RWPE2 (cell line): ENCODE measurements at places on chromosomes 6 and 20.

DNA sequence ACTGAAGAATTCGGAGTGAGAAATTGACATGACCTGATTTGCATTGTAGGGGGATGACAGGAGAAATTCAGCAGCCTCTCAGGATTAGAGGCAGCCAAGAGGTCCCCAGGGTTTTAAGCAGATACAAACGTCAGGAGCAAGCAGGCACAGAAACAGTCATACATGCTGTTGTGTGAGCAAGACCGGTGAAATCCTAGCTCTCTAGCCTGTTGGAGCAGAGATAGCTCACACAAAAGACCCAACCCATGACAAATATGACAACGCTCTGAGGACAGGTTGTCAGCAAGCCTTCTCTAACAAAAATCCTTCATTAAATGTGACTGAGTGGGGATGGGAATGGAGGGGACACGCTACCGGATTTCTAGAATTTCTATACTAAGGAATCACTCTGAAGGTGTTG, 23.0 kb upstream of the AKAP12 start:
- no peak overlapping the region for H3K27ac ChIP-seq
- no peak for DNase-seq
- H3K4me1 ChIP-seq = no peaks in the 10 kb centered on the region
- no peaks in the 10 kb centered on the region for H3K36me3 ChIP-seq

DNA sequence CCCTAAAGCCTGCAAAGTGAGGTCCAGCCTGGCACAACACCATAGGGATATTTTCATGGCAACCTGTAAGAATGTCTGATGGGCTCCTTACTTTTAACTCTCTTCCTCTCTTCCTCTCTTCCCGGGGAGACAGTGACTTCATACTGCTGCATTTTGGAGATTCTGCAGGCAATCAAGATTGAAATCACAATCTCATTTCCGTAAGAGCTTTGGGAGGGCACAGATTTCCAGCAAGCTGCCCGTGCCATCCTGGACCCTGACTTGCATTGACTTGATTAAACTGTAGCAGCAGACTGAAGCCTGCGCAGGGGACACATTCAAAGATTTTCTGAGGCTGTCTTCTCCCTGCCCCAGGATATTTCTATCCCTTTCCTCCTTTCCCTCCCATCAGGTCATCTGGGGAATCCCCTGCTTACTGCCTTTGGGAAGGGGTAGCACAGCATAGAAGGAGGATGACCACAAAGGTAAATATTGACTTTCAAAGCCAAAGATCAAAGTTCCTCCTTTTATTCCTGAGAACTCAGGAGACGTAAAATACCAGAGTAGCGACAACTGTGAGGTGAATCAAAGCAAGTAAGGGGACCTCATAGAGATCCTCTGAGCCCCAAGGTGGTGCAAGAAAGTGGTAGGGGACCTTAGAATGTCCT, 504.0 kb upstream of the ARID1B start:
- H3K4me3 ChIP-seq = no peak overlapping the region
- no peaks in the 10 kb centered on the region for H3K27me3 ChIP-seq
- no peak for DNase-seq
- H3K36me3 ChIP-seq = no peaks in the 10 kb centered on the region
- H3K27ac ChIP-seq = no peak overlapping the region

DNA sequence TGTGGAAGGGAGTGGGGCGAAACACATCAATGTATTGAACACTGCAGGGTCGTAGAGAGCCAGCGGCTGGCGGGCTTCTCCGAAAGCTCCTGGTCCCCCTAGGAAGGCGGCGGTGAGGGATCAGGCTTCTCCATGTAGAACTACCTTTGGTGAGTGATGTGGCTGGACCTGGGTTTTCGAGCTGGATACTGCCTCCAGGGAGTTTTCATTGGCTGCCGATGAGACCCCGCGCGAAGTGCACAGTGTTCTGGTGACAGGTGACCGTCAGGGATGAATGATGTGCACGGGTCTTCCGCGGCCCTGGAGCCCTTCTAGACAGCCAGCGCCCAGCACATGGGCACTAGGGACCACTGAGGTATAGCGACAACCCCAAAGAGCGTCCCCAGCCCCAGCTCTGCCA, 16.4 kb downstream of the ABT1 start:
- no peak overlapping the region for H3K27ac ChIP-seq
- H3K4me3 ChIP-seq = no peak overlapping the region
- H3K27me3 ChIP-seq = no peaks in the 10 kb centered on the region
- DNase-seq = no peak

GRCh38 chr6:142732790-142733189, 212.2 kb downstream of the HIVEP2 start:
- H3K4me3 ChIP-seq = no peak overlapping the region
- peaks cover 20% of the 10 kb centered on the region for H3K4me1 ChIP-seq
- no peaks in the 10 kb centered on the region for H3K27me3 ChIP-seq
- no peaks in the 10 kb centered on the region for H3K36me3 ChIP-seq
- no peak for DNase-seq

DNA sequence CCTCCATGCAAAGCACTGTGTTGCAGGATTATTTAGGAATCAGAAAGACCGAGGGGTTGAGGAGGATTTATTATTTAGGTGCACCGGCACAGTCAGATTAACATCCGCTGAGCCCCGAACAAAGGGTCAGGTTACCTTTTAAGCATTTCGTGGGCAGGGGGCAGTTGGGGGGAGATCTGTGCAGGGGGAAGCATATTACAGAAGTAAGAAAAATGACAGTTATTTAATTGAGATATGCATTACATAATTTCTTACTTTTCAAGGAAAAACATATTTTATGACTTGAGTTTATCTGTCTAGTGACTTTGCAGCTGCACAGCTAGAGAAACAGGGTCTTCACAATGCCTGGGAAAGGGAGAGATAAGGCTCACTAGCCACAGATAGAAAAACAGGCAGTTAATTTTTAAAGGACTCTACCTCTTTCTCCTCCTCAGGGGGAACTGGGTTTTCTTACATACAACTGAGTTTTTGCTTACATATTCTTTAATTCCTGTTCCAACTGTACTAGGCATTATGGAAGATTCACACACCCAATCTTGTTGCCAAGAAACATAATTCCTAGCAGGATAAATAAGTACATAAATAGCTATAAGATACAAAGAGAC, 1.7 kb upstream of the HINT3 start:
- peaks cover 23% of the 10 kb centered on the region for H3K4me1 ChIP-seq
- DNase-seq = no peak
- no peaks in the 10 kb centered on the region for H3K27me3 ChIP-seq
- no peaks in the 10 kb centered on the region for H3K36me3 ChIP-seq

DNA sequence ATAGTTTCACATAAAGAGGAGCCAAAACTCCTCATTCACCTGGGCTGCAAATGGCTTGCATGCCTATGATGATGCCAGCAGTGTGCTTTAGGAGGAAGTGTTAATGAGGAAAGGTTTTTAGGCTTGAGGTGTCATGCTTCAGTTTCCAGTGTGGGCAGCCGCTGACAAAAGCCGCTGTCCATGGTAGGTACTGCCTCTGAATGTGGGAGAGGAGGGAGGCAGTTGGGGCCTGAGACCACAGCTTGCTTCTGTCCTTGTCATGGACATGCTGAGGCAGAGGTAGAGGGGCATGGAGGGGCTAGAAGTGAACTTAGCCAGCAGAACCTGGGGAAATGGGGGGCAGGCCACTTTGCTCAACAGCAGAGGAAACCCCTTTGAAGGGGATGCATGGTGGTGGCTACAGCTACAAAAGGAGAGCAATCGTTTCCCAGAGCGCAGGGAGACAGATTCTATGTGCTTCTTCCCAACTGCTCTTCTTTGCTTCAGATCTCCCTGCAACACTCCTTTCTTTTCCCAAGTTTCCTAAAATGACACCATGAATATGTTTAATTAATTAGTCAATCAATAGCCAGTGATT, 372.1 kb upstream of the CNR1 start:
- no peaks in the 10 kb centered on the region for H3K4me1 ChIP-seq
- no peak overlapping the region for H3K4me3 ChIP-seq
- no peaks in the 10 kb centered on the region for H3K36me3 ChIP-seq
- no peak for DNase-seq

- H3K27ac ChIP-seq = peak overlapping the region; percentile 50
- no peaks in the 10 kb centered on the region for H3K27me3 ChIP-seq
- no peak overlapping the region for H3K4me3 ChIP-seq
- H3K4me1 ChIP-seq = peaks cover 23% of the 10 kb centered on the region
These were observed 274.0 kb downstream of the MAFB start for GRCh38 chr20:40414843-40415615.

- H3K36me3 ChIP-seq = no peaks in the 10 kb centered on the region
- H3K27me3 ChIP-seq = no peaks in the 10 kb centered on the region
- peaks cover 14% of the 10 kb centered on the region for H3K4me1 ChIP-seq
- DNase-seq = no peak
These were observed 41.5 kb downstream of the SH3BGRL2 start for GRCh38 chr6:79672631-79673111.

DNA sequence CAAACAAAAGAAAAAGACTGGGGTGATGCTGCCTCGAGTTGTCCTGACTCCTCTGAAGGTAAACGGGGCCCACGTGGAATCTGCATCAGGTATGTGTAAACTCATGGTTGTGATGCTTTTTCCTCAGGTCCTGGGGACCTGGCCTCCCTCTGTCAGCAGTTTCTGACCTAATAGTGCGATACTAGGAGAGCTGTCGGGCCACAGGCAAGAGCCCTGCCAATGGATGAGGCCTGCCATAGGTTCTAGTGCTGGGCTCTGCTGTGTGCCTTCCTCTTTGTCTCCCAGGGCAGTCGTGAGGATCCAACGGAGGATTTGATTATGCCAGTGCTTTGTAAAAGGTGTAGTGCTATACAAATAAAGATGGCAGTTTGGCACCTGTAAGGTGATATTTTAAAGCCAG, 71.2 kb downstream of the ASXL1 start:
- peaks cover 86% of the 10 kb centered on the region for H3K36me3 ChIP-seq
- H3K27ac ChIP-seq = no peak overlapping the region
- no peak overlapping the region for H3K4me3 ChIP-seq
- no peaks in the 10 kb centered on the region for H3K27me3 ChIP-seq
- no peaks in the 10 kb centered on the region for H3K4me1 ChIP-seq

DNA sequence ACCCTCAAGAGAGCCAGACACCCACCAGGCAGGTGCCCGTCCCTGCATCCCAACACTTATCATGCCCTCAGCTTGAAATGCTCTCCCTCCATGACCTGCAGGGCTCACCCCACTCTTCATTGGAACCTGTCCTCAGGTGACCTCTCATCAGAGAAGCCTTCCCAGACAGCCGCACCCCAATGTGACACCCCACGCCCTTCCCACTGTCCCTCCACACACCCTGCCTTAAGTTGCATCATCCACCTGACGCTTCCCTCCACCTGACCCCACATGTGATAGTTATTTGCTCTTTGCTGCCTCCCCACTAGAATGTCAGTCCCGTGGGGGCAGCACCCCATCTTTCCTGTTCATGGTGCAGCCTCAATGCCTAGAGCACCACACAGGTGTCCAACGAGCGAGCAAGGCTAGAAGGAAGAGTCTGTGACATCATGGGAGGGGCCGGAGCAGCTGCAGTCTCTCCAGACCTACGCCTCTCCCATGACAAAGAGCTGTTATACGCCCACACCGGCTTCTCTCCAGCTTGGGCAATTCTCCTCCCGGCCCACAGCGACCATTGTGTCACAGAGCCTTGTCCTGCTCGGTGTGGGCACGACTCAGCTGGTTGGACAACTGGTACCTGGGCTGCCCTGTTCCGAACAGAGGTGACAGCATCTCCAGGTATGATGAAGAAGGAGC, 58.2 kb downstream of the NFATC2 start:
- H3K36me3 ChIP-seq = no peaks in the 10 kb centered on the region
- H3K4me3 ChIP-seq = no peak overlapping the region
- peak; percentile 83 for DNase-seq
- H3K4me1 ChIP-seq = peaks cover 14% of the 10 kb centered on the region

DNA sequence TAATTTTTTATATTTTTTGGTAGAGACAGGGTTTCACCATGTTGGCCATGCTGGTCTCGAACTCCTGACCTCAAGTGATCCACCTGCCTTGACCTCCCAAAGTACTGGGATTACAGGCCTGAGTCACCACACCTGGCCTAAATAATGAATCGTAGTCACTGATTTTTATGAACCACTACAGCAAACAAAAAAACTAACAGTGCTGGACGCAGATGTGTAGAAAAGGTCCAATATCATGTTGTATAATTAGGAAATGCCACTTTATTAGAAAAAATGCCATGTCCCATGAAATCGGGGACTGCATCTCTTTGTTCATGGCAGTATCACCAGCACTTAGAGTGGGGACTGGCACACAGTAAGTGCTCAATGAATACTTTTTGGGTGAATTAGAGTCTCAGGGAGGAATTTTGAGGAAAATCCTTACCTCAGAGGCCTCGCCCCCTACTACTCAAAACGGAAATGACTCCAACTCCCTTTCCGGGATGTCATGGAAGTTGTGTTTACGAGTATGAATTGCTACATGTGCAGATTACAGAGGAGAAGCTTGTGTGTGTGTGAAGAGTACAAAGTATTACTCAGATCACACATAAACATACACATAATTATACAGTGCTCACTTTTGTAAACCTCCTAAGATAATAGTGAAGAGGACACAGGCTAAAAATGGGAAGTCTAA, 43.6 kb upstream of the FAM50B start:
- H3K36me3 ChIP-seq = no peaks in the 10 kb centered on the region
- H3K27ac ChIP-seq = peak overlapping the region; percentile 97
- no peak for DNase-seq
- H3K4me1 ChIP-seq = peaks cover 44% of the 10 kb centered on the region
- no peak overlapping the region for H3K4me3 ChIP-seq

GRCh38 chr6:77857421-77857820, 204.6 kb downstream of the MEI4 start:
- no peaks in the 10 kb centered on the region for H3K4me1 ChIP-seq
- H3K36me3 ChIP-seq = no peaks in the 10 kb centered on the region
- DNase-seq = no peak
- H3K27ac ChIP-seq = no peak overlapping the region
- no peak overlapping the region for H3K4me3 ChIP-seq

GRCh38 chr6:46921731-46922130, at the start of gene ADGRF5:
Gene ADGRF5, minus strand, starts transcription at chr6:46921938. Its CDS starts 15,176 bp downstream, at chr6:46906762.
- H3K36me3 ChIP-seq = no peaks in the 10 kb centered on the region
- H3K27ac ChIP-seq = no peak within 1 kb of the TSS
- no peaks in the 10 kb centered on the region for H3K27me3 ChIP-seq
- no peak within 1 kb of the TSS for H3K4me3 ChIP-seq

- no peak for DNase-seq
- H3K27me3 ChIP-seq = no peaks in the 10 kb centered on the region
- H3K4me3 ChIP-seq = no peak overlapping the region
- H3K27ac ChIP-seq = no peak overlapping the region
- H3K4me1 ChIP-seq = no peaks in the 10 kb centered on the region
- H3K36me3 ChIP-seq = no peaks in the 10 kb centered on the region
These were observed 45.3 kb upstream of the MYB start for GRCh38 chr6:135135835-135136234.
